Left forelimb (tissue), 1 donor: ENCODE measurements at places on chromosomes 2 and 18.

DNA sequence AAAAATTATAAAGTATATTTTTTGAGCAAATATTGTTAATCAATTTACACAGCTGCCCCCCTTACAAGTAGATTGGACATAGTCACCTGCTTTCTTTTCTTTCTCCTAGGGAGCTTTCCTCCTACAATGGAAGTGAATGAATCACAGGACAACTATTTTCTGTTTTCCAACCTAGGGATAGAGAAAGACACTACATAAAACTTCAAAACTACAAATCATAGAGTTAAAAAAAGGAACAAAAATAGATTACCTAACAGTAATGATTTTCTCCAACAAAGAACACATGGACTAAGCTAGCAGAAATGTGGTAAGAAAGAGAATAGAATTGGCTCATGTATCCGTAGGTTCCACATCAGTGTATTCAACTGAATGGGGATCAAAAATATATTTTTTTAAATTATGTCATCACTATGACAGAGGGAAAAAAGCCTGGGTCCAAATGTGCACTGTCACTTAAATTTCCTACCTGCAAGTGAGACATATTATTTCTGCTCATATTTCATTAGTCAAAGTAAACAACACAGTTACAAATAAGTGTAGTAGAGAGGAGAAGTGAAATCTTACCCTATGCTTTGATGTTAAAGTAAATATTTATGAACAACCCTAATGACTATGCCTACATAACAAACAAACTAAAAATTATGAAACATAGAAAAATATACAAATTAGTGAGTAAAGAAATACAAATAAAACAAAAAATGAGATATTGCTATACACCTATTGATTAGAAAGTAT is 756.7 kb downstream of the SOCS6 start:
- no peak for DNase-seq

GRCh38 chr2:120305296-120305695 is 40.6 kb upstream of the INHBB start:
- DNase-seq = peak; percentile 28

- DNase-seq = no peak
These were observed 380.0 kb upstream of the FIGN start for GRCh38 chr2:164115806-164116205.

DNA sequence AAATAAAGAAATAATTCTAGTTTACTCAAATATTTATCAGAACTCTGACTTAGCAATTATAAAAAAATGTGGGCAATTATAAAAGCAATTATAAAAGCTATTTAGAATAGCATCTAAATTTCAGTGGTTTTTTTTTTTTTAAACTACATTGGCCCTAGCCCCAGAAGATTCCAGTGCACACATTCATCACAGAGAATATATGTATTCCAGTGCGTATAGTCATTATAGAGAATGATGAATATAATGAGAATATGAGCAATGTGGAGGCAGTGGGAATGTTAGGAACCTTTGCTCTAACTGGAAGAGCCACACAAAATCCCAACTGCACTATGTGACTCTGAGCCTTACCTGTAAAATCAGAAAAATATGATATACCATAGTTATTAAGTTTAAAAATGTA is 10.5 kb downstream of the MAP3K2 start:
- DNase-seq = no peak

DNA sequence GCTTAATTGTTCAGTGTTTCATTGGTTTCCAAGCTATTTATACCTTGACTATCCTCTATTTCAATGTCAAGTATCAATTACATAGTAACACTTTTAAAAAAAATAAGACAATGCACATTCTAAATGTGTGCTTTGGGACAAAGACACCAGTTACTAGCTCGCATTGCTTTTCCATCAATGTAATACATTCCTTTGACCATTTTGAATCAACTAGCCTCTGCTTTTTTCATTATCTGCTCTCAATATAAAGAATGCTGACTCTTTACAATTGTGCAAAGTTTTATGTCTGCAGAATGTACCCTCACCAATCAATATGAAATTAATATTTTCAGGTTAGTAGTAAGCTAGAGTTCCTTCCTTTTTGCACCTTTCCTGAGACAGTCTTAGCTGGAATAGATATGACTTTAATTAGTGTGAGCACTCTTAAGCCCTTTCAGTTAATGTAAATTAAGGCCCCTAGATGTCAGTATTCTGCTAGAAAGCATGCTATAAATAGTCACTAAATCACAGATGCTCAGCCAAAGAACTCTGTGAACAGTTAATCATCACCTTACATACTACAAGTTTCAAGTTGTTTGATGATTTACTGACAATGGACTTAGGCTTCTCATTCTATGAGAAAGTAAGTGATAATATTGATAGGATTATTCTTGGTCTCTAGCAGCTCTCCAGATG is 413.6 kb downstream of the PTH2R start:
- DNase-seq = no peak

GRCh38 chr2:67311536-67311935 is 85.6 kb upstream of the ETAA1 start:
- DNase-seq = no peak

DNA sequence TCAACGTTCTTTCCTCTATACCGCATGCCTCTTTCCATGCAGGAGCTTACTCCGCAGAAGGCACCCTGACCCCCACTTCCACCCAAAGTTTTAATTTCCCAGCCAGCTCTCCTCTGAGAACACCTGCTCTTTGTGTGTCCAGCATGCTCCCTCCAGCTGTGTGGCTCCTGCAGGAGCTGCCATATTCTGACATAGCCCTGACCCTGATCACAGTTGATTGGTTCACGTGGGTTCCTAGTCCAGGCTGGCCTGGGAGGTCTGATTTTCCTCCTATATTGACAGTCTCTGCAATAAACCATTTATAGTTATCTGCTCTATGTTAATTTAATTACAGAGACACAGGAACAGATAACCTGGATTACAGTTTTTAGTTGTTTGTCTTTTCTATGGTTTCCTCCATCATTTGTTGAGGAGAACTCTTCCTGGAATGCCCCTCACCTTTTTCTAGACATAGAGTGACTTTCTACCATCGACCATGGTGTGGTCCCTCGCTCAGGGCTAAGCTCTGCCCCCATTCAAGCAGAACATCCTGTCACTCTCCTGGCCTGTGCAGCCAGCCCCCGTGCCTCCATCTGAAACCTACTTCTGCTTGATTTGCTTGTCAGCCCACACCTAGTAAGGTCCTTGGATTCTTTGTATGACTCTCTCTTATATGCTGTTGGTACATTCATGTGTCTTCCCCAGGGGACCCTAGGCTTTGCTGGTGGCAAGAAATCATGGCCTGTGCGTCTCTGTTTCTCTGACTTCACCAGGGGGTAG is 231.5 kb downstream of the LPIN1 start:
- DNase-seq = no peak

DNA sequence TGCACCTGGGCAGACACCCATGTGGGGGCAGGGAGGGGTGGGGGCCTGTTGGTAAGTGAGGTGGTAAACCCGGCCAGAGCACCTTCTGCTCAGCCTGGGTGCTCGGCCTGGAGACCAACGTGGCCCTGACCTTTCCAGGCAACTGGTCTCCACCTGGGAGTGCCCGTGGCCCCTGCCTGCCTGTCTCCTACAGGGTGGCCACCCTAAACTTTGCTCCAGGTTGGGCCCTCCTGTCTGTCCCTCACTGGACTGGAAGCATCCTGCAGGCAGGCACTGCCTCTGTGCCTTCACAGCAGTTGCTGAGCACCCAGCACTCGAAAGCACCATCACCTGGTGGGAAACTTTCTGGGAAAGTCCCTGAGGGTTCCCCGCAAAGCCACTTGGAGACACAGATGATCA is 171.3 kb downstream of the TWIST2 start:
- peak; percentile 41 for DNase-seq

GRCh38 chr2:239953418-239954061 is 71.6 kb downstream of the NDUFA10 start:
- no peak for DNase-seq

DNA sequence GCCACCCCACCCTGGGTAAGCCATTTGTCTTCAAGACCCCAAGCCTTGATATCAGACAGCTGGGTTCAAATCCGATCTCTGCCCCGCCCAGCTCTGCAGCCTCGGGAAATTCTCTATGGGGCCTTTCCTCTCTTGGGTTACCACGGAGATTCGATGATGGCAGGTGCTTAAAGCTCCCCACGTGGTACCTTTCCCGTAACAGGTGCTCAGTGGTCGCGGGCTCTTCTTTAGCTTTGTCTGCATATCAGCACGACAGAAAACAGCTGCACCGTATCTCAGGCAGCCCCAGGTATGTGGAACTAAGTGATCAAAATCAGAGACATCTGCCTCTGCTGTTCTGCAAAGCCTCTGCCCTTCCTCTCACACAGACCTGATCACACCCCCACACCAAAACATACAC is 37.4 kb downstream of the TTC32 start:
- DNase-seq = no peak

DNA sequence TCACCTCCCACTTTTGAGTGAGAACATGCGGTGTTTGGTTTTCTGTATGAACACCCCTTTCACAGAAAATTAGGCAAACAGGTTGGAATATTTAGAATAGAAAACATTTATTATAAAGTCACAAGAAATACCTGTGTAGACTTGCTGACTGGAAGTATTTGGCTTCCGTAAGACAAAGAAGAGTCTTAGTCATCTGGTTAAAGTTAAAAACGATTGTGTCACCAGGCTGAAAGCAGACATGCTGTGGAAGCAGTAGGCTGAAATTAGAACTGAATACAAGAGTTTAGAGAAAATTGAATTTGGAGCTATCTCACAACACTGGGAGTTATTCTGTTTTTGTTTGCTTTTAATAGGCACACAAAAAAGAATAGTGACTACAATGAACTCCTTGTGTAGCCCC is 16.2 kb upstream of the CLASP1 start:
- no peak for DNase-seq

- no peak for DNase-seq
These were observed 8.8 kb downstream of the NABP1 start for GRCh38 chr2:191686729-191687128.

DNA sequence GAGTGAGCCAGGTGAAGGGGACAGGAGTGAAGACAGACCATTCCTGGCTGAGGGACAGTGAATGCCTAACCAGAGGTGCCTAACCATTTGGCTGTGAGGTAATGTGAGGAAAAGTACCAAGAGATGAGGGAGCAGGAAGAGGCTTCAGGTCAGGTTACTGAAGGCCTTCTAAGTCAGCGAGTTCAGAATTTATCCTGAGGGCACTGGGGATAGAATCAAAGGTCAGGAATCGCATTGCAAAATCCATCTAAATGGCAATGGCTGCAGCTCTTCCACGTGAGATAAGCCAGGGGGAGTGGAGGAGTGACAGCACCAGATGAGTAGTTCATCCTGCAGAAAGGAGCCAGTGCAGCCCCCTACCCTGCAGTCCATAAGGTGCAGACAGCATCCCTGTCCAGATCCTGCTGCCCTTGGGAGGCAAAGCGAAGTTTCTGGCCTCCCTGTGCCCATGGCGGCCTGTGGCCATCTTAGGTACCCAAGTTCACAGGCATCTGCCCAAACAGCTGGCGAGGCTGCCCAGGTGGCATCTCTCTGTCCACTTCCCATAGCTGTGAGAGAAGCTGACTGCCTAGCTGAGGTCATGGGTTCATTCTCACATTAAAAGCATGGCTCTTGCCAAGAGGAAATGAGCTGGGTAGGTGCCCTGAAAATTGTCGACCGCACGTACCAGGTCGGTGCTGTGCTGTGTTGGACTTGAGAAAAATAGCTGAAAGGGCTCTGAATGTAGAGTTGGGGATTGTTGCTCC is 49.5 kb downstream of the CYP27C1 start:
- no peak for DNase-seq

GRCh38 chr18:63199743-63200241 is 119.8 kb downstream of the BCL2 start:
- DNase-seq = no peak

DNA sequence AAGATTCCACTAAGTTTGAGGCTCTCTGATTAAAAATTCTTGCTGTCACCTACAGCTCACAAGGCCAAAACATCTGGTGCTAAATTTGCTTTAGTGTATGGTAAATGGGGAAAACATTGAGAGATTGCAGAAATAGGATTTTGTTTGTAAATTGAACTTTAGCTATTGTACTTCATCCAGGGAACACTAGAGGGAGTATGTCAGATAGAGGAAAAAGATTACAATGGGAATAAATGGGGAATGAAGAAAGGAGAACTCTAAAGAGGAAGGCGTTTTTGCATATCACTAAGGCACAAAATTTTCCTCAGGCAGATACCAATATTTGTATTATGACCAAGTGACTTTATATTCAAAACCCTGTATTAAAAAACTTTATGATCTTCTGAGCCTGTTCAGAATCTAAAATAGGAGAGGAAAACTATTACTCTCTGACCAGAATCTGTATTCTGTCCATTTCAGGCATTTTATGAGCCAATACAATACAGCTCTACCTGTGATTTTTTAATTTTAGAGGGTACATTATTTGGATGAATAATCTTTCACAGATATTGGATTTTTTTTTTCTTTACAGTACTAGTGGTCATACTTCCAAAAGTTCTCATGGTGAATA is 52.3 kb upstream of the ITGB6 start:
- no peak for DNase-seq

DNA sequence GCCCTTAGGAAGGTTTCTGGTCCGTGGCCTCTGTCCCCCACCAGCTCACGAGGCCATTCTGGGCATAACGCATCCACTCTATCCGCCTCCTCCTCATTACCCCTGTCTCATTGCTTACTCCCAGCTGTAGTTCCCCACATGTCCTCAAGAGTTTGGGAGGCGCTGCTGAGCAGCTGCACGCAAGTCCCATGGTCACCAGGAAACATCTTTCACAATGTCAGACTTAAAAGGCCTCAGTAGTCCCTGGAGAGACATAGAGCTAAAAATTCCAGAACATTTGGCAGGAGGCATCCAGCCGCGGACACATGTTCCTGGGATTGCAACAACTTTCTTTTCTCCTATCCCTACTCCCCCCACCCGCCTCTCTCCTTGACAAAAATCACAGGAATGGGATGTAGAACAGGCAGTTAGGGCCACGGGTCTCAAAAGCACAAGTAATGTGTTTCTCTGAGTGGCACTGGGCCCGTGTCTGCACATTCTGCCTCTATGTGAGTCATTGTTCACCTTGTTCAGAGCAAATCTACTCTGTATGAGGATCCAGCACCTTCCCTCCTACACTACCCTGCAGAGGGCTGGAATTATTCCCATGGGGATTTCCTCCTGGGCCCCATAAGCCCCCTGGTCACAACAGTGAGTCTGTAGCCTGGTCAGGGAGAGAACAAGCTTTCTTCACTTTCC is 8.1 kb downstream of the LBH start:
- peak; percentile 81 for DNase-seq

DNA sequence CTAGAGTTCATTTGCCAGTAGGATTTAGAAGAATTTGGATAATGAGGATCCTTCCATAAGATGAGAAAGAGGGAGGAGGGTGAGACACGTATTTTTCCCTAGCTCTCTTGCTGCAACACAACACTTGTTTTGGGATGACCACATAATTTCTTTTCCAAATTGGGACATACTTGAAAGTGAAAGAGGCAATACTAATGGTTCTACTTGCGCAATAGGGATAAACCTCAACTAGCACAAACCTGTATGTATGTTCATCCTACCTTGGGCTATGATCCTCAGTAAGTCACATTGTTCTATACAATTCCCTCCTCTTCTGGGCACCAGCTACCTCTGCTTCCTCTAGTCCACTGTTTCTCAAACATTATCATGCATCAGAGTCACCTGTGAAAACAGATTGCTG is 1208.8 kb upstream of the LRRTM1 start:
- no peak for DNase-seq

GRCh38 chr18:2657788-2658458 is 2.4 kb downstream of the SMCHD1 start:
- no peak for DNase-seq

- no peak for DNase-seq
These were observed 71.3 kb upstream of the NRXN1 start for GRCh38 chr2:51103205-51103604.
